BJ (cell line): ENCODE measurements at places on chromosomes 4 and X.

GRCh38 chrX:48956728-48957414 is 536 bp downstream of the OTUD5 start:
- no peak for DNase-seq

DNA sequence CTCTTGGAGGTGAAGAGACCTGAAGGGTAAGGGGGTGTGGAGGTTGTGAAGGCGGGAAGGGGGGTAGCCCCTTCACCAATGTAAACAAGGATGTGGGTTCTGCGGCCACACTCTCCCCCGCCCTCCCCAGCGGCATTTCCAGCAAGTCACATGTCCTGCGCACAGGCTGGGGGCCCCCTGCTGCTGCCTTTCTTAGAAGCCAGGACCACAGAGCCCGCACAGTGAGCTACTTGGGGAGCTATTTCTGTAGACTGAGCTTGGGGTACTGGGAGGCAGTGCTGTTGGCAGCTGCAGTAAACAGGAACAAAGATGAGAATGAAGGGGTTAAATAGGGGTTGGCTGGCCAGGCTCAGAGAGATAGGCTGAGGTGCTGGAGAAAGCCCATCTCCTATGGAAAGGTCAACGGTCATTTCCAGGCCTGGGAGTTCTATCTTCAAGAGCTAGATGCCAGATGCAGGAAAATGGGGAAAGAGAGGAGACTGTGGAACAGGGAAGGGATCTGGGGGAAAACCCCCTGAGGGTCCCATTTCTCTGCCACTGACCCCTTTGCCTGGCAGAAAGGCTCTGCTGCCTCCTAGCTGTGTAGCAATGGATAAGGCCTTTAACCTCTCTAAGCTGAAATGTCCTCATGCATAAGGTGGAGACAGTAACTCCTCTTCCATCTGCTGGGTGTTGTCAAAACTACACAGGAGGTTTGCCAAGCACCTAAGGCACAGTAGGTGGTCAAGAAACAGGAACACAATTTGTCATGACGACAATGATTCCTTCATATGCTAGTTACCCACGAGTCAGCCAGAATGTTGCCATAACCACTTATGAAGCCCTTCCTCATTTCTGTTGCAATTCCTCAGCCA is 18.5 kb upstream of the PIM2 start:
- no peak for DNase-seq

GRCh38 chrX:1265086-1265485 is 3.5 kb upstream of the CSF2RA start:
- DNase-seq = no peak

GRCh38 chr4:128565565-128566186 is 243.8 kb upstream of the JADE1 start:
- DNase-seq = no peak

GRCh38 chr4:183295711-183296110 is 24.4 kb downstream of the CLDN22 start:
- no peak for DNase-seq

GRCh38 chrX:122566401-122566800 is 617.7 kb upstream of the GRIA3 start:
- DNase-seq = no peak

- no peak for DNase-seq
These were observed 656 bp upstream of the GSPT2 start for GRCh38 chrX:51742586-51742985.

- DNase-seq = peak; percentile 84
These were observed 130.2 kb downstream of the GASK1B start for GRCh38 chr4:158042591-158043030.

- DNase-seq = no peak
These were observed 356.4 kb upstream of the NOCT start for GRCh38 chr4:138659037-138659811.

- peak; percentile 25 for DNase-seq
These were observed 15.1 kb upstream of the FGFR3 start for GRCh38 chr4:1777822-1778641.

- DNase-seq = no peak
These were observed 24.1 kb upstream of the COQ2 start for GRCh38 chr4:83308672-83309071.

- DNase-seq = no peak
These were observed 197.2 kb downstream of the GPM6A start for GRCh38 chr4:175614890-175615289.

- DNase-seq = no peak
These were observed 28.3 kb upstream of the ALG13 start for GRCh38 chrX:111652719-111653118.

DNA sequence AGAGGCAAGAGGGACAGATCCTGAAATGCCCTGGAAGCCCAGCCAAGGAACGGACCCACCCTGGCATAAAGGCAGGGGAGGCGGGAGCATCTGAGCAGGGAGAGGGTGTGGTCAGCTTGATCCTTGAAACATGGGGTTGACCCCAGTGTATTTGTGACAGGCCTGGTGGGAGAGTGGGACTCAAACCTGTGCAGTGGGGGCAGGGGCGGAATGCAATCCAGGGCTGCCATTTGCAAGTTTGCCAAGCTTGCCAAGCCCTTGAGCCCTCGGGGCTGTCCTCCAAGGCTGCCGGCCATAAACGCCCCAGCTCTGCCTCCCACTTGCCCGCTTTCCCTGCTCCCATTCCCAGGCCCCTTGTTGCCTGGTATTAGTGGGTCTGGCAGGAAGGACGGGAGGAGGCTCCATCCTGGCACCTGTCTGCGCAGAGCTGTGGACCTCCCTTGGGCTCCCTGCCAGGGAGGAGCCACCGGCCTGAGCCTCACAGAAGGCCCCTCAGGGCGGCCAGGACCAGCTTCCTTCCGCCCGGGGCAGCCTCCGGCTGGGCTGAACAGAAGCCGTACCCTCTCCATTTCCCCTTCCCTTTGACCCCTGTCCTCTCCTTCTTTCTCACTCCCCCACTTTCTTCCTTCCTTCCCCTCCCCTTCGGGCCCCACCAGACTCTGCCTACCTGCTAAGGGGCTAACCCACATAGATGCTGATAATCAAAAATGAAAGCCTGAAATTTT is 661 bp downstream of the S100P start:
- no peak for DNase-seq

DNA sequence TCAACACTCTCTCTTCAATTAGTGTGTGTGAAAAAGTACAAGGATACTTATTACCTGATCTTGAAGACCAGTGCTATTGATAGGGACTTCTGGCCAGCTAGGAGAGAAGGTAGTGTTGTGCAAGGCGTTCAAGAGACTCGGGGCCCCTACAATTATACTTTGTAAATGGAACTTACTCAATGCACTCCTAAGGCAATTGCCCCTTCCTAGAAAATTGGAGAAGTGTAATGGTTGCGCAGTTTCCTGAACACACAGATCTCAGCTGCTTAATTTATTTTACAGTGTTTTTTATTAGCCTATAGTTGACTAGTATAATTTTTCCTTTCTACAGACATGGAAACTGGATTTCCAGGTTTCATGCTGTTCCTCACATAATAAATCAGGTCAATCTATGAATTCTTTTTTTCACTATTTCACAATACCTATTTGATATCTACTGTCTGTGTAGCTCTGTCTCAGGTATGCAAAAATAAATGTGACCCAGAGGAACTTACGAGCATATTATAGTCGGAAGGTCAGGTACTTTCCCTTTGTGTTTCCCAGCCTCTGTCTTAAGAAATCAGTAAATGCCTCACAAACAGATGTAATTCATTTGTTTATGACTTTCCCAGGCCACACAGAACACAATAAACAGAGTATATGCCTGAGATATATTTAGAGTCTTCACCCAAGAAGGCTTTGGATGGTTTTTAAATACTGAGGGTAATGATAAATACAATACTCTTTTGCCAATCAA is 89.1 kb upstream of the TET2 start:
- no peak for DNase-seq

DNA sequence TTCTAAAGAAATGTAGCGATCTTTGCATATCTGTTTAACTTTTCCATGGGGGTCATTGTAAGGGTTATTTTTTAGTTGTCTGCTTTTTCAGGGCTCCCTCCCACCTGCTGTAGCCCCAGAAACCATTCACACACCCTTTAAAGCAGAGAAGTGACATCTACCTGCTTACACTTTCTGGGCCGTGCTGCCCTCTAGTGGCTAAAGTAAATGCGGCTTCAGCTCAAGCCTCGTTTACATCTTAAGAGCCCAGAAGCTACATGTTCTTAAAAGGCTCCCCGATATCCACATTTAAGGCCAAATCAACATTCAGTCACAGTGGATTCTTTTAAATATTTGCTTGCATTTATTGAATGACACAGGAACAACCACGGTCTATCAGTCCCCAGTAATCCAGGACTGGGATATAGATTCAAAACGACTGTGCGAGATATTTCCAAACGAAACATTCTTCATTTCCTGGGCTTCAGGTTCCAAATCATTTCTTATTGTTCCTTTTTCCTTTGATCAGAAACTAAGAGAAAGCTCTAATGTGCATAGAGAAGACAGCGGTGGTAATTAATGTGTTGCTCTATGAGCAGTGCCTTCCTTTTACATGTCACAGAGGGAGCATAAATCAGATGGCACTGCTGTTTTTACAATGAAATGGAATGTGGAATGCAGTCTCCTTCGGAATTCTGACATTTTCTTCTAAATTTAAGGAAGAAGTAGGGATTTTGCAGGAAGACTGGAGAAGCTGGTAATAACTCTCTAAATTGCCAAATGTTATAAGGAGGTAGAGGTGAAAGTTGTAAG is 119.9 kb downstream of the RASGEF1B start:
- no peak for DNase-seq

GRCh38 chr4:146023334-146023967 is 84.8 kb upstream of the ZNF827 start:
- DNase-seq = no peak

DNA sequence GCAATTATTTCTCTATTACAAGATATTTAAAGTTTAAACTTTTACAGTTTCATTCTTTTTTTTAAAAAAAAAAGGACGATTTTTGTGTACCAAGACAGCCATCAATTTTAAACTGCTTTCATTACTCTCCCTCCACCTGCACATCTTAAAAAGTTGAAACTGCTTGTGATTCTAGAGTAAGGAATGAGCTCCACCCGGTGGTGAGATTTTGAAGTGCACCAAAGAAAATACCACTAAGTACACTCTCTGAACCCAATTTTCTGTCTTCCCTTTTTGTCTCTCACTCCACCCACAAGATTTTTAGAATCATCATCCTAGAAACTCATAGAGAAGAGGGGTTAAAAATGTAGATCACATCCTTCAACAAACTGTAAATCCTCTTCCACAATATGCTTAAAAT is 91.3 kb upstream of the WDR44 start:
- DNase-seq = no peak

DNA sequence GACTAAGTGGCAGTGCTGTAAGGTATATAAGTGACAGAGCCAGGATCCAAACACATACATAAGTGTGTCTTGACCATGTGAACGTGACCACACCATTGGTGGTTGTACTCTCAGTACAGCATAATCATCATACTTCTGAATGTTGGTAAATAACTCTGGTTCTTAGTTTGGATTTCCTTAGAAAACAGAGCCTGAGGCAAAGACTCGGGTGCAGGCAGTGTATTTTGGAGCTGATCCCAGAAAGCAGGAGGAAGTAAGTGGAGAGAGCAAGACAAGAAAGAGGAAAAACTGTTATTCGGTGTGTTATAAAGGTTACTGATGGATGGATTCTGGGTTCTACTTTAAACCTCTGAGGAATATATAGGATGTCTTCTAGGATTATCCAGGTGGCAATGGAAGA is 127.9 kb downstream of the SLC39A8 start:
- DNase-seq = no peak

- no peak for DNase-seq
These were observed 15.9 kb downstream of the PPARGC1A start for GRCh38 chr4:23873717-23874535.

- DNase-seq = no peak
These were observed 72.8 kb downstream of the SEL1L3 start for GRCh38 chr4:25790024-25790423.

- DNase-seq = no peak
These were observed 318.3 kb downstream of the GLUD2 start for GRCh38 chrX:121365572-121366161.

GRCh38 chrX:16155581-16156096 is 11.6 kb upstream of the MAGEB17 start:
- DNase-seq = no peak

DNA sequence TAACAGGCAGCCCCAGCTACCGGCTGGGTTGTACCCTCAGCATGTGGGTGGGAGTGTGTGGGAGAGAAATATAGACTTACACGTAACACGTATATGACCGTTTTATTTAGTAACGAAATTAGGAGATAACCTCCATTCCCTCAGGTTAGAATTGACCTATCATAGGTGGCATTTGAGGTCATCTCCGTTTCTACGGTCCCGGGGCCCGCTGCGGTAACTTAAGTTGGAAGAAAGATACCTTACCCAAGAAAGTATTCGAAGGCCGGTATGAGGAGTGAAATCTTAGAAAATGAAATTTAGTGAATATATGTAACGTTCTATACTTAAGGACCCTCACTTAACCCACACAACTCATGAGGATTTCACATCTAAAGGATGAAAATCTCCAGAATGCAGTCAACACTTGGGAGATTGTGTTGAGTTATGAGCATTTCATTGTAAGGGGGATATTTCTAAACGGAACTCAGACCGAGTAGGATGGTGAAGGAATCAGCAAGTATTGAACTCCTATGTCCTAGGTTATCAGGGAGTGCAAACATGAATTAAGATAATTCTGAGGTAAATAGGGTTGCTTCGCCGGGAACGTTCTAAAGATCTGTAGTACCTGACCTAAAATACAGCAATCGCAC is 891 bp downstream of the CISD2 start:
- DNase-seq = no peak

DNA sequence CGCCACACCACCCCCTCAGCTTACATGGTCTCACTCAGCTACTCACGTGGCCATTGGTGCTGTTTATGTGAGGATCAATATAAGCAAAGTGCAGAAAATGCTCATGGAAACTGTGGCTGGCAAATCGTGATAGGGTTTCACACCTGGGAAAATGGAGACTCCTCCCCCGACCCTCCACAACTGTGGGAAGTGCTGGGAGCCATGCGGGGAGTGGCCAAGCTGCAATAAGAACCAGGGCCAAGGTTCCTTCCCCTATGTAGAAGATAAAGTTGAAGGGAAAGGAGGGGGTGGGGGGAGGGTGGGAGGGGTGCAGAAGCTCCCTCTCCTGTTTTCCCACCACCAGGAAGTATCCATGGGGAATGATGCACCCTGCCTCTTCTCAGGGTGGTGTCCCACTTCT is 145.5 kb upstream of the MAMLD1 start:
- no peak for DNase-seq

GRCh38 chrX:41600291-41600690 is 88.5 kb upstream of the GPR34 start:
- DNase-seq = peak; percentile 22

DNA sequence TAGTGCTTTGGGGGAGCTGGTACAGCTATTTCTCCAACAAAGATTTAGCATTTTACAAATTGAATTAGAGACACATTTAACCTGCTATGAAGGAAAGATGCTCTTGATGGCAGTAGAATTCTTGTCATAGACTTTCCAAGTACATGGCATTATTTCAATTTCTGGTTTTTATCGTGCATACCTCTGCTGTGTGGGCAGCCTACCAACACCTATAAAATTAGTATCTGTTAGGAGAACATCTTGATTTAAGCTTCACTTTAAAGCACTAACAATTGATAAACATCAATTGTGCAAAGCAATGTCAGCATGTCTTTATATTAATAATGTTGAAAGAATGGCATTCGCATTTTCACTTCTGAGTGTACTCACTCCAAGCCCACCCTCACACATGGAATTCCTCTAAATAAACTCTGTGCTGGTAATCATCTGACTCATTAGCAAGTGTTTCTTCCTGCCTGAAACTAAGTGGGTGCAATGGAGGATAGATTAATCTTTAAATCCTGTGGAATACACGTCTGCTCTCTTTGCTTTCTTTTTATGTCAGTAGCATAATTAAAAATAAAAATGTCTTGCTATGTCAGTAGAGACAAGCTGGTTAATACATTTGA is 279.8 kb upstream of the MAGEB18 start:
- DNase-seq = no peak
